ENCODE measurements at places on chromosomes 11 and 22.
A peak's percentile ranks its signal among the peaks of the same experiment; 100 is the strongest.

GRCh38 chr11:28860893-28861292, 752.7 kb downstream of the METTL15 start:
- peak; percentile 81 for DNase-seq

GRCh38 chr22:23089633-23090456, 19.5 kb downstream of the GNAZ start:
- DNase-seq: no peak

DNA sequence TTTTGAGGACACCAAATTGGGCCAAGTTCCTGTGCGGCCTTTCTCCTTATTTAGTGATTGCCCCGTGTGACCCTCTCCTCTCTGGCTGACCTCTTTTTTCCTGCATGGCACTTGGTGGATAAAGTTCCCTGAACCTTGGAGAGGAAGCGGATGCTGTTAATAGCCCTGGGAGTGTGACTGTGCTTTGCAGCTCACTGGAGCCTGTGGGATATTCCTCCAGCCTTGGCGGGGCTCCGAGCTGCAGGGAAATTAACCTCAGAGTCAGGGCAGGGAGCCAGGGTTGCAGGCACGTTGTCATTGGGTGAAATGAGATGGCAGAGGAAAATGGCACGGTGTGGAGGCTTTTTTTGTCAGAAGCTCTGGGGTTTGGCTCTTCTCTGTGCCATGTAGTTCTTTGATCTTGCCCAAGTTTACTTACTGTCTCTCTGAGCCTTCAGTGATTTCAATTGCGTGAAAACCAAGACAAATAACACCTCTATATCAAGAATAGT, 965 bp downstream of the OR9Q1 start:
- peak; percentile 56 for DNase-seq

DNA sequence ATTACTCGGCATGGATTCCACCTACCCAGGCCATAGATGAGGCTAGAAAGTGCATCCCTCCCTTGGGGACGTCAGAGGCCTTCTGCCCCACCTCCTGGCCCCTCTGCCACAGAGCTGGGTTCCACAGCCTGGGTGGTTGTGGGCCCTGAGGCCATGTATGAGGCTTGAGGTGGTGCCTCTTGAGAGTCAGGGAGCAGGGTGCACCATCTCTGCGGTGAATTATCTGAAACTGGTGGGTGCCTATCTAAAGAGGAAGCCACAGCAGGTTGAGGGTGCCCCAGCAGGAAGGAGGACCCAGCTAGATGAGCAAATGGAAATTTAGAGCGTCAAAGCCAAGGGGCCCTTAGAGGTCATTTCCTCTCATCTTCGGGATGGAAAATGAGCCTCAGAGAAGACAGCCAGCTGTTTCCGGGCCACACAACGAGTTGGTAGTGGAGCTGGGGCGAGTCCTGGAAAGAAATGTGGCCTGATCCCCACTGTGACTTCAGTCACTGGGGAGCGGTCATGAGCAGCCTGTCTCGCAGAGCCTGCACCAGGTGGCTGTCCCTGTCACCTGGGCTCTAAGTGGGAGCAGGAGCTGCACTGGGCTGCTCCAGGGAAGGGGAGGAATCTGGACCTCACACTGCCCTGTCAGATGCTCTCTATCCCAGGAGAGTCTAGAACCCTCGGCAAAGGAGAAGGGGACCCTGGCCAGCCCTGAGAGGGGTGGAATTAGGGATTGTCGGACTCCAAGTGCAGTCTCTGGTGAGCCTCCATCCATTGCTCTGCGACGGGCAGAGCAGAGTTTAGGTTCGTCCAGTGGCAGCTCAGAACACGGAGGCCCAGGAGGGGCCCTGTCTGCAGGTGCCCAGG, 7.3 kb downstream of the ADORA2A start:
- no peak for DNase-seq

DNA sequence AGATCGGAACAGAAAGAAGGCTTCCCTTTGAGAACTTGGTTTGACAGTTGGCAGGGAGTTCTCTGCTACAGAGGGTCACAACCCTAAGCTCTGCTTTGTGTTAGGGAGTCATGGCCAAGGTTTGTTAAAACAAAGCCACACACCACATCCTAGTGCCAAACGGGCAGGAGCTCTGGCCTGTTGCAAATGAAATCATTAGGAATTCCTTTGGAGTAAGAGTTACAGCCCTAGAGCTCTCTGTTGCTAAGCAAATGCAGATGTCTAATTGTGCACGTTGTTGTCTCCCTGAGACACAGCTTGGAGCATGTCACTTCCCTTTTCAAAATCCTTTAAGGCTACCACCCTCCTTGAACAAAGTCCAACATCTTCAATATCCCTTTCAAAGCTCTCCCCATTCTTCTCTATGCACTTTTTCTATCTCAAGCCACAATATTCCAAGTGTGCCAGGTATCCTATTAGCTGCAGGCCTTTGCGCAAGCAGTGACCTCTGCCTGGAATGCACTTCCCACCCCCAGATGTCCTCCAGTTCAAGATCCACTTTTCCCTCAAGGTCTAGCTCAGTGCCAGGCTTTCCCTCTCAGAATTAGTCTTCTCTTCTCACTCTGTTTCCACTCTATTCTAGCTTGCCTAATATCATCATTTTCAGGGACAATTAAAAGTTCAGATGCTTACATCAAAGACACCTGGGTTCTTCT, 253.7 kb upstream of the POU2AF2 start:
- DNase-seq: peak; percentile 91

- DNase-seq: no peak
Observed at GRCh38 chr11:10498022-10498400, 42.9 kb downstream of the AMPD3 start.

DNA sequence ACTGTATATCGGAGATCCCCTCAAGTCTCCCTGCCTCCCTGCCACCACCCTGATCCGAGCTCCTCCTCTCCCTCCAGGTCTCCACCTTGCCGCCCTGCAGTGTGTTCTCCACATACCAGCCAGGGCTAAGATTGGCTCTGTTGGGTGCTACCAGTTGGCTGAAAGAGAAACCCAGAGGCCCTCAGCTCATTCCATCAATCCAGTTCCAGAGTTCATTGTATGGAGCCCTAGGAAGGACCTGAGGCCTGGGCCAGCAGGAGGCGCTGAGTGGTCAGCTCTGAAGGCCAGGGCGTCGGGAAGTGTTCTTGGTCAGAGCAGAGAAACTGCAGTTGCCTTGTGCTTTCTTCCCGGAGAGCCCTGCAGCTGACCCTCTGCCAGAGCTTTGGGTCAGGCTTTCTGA, 2.2 kb upstream of the TOP3B start:
- DNase-seq: peak; percentile 43

GRCh38 chr11:77372726-77373125, 71.2 kb upstream of the GDPD4 start:
- no peak for DNase-seq

DNA sequence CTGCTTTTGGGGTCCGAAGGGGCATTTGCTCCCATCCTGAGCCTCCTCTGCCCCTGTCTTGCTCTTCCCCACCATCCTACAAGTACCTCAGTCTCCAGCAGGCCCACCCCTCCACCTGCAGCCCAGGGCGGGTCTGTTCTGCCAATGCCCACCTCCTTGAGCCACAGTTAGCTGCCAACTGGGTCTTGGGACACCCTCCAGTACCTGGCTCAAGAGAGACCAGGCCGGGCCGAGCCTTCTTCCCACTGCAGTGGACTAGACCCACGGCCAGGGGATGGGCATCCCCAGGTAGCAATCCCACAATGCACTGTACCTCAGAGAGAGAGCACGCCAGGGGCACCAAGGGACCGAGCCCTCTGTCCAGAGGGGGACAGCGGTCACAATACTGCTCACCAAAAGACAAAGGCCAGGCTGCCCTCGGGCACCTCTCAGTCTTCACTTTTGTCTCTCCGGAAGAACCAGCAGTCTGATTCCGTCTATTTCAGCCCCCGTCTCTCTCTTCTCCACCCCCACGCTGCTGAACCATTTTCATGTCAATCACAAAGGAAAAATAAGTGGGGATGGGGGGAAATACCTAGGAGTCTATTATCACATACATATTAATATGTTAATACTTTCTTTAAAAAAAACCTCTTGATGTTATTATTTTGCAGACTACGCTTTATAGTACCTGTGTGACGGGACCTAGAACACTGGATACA, 51.7 kb downstream of the SYT13 start:
- no peak for DNase-seq

GRCh38 chr11:14323118-14323676, 35.8 kb downstream of the RRAS2 start:
- DNase-seq: no peak

DNA sequence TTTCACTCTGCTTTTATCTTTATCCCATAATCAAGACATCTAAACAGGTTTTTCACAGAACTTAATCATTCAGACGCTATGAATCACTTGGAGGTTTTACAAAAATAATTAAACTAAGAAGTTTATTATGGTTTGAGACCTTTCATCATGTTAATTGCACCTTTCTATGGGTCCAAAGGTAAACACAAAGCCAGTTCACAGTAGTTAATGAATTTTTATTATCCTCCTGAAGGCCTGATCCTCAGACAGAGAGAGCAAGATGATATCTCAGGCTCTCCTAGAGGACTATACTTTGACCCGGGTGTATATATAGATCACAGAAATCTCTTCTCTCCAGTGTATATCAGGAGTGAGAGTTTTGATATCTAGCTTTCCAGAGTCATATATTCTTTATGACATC, 1044.3 kb upstream of the RAG2 start:
- no peak for DNase-seq

DNA sequence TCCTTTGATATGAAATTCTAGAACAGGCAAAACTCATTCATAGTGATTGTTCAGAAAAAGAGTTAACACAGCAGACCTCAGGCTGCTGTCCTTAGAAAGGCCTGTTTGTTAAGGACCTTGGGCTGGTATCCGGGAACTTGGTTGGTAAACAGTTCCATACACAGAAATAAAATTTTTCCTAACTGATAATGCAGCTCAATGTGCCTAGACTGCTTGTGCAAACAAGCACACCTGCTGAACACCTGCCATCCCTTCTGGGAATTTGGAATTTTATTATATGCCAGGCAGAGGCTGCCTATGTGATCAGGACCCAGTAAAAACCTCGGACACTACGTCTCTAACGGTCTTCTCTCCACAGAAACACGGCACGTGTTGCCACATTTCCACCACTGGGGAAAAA, 11.5 kb downstream of the THAP12 start:
- DNase-seq: no peak

DNA sequence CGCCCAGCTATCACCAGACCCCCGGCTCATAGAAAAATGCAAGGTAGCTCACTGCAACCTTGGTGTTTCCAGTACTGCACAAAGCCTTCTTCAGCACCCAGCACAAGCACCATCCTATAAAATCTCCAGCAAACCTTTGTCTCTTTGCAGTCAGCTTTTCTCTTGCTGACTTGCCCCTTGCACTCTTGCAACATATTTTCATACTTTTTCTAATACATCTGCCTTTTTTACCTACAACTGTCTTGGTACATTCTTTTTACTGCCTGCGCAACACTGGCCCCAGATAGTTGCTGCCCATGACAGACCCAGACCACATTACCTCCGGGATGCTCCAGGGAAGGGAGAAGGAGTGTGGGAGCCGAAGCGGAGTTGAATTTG, 142.4 kb downstream of the MPPED1 start:
- no peak for DNase-seq

- DNase-seq: no peak
Observed at GRCh38 chr11:111026241-111026640, 219.3 kb upstream of the POU2AF2 start.

- no peak for DNase-seq
Observed at GRCh38 chr11:6638429-6638828, 17.2 kb downstream of the DCHS1 start.

DNA sequence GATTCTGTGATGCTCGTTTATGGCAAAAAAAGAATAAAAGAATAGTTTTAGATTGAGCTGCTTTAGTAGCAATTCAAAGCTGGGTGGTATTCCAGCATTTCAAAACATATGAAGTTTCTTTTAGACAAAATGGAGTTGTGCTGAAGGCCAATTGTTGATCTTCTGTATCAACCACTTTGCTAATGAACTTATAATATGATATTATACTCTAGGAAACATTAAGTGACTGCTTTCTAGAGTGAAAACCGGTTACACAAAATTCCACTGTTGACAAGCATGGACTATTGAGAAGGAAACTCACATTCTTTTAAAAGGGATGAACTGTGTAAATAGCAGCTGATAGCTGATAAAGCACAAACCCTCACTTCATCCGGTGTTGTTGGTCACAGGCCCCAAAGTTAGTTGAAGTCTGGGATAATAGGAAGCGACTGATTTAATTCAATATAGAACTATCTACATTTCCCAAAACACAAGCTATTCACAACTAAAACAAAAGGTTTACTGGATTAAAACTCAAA, 255.1 kb downstream of the CADM1 start:
- DNase-seq: no peak

GRCh38 chr11:77470504-77470903, 3.4 kb downstream of the PAK1 start:
- no peak for DNase-seq

DNA sequence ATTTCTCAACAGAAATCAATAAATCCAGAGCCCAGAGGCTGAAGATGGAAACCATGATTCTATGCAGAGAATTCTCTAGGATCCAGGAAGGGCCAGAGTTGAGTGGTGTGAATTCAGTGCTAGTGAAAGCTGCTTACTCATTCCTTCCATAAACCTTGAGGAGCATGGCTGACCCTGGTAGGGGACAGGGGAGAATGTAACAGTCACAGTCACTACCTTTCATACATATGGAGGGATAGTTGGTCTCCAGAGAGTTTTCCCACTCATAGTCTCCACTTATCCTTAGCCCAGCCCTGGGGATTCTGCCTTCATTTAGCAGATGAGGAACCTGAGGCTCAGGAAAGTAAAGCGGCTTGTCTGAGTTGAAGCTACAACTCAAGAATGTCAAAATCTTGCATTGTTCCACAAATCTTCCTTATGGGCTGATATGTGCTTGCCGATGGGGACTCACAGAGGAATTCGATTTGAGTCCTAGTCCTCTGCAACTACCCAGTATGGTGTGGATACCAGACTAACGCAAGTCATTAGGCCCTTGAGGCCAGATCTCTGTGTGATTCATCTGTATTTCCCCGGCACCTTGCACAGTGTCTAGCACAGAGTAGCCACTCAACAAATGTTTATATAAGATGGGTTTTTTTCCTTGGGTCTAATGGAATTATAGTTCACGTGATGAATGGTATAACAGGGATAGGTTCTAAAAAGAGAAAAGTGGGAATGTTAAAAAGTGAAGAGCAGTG, 3.7 kb upstream of the ANAPC15 start:
- DNase-seq: no peak

DNA sequence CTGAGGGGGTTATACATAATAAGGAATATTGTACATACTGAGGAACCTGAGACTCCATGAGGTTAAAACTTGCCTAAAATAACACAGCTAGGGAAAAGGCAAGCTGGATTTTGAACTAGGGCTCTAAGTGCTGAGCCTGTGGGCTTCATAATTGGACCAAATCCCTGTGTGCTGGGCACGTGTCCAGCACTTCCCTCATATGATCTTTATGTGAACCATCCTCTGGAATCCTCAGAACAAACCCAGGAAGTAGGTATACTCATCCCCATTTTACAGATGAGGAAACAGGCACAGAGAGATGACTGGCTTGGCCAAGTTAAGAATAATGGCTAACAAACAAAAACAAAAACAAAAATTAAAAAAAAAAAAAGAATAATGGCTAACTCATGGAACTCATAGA, 14.9 kb downstream of the RTN4RL2 start:
- DNase-seq: peak; percentile 38

- no peak for DNase-seq
Observed at GRCh38 chr22:50010676-50011446, 1.7 kb downstream of the IL17REL start.

Measured in fibroblast of mammary gland (primary cell).